ENCODE measurements at places on chromosomes 1 and 21.

GRCh38 chr1:197706601-197707000 is 68.7 kb downstream of the DENND1B start:
- DNase-seq, result no peak

- no peak for DNase-seq
Measured at GRCh38 chr1:40479156-40479555, 2.1 kb downstream of the ZFP69 start.

GRCh38 chr1:247228133-247228532 is 27.7 kb upstream of the VN1R5 start:
- no peak for DNase-seq

DNA sequence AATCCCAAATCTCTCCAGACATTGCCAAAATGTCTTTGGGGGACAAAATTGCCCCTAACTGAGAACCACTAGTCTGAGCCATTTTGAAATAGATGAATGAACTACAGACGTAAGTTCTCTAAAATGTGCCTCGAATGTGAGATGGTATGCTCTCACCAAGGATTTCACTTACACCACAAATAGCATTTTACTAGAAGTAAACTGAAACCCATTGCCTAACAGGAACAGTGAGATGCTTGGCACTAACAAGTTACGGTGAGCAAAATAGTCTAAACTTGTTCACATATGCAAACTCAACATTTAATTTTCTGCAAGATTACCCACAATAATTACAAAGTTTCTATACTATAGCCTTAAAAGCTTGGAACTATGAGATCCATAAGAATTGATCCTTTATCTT is 343.6 kb upstream of the ESRRG start:
- no peak for DNase-seq

- DNase-seq, result no peak
Measured at GRCh38 chr1:54497338-54497737, 50.7 kb upstream of the ACOT11 start.

- DNase-seq, result no peak
Measured at GRCh38 chr1:22471078-22471477, 19.4 kb downstream of the ZBTB40 start.

DNA sequence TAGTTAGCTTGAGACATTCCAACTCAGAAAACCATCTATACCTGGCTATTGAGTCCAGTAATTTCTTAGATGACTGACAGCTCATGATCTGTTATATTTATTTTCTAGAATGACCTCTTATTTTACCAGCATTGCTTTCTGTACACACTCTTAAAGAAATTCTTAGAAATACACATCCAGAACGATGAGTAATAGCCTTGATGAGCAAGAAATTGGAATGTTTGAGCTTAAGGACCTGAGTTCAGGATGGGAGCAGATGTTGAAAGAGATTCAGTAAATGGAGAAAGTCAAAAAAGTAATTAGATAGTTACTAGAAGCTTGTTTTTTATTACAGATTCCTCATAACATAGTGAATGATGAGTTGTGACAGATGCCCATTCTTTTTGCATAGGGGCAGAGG is 11.7 kb downstream of the PYHIN1 start:
- DNase-seq, result no peak

DNA sequence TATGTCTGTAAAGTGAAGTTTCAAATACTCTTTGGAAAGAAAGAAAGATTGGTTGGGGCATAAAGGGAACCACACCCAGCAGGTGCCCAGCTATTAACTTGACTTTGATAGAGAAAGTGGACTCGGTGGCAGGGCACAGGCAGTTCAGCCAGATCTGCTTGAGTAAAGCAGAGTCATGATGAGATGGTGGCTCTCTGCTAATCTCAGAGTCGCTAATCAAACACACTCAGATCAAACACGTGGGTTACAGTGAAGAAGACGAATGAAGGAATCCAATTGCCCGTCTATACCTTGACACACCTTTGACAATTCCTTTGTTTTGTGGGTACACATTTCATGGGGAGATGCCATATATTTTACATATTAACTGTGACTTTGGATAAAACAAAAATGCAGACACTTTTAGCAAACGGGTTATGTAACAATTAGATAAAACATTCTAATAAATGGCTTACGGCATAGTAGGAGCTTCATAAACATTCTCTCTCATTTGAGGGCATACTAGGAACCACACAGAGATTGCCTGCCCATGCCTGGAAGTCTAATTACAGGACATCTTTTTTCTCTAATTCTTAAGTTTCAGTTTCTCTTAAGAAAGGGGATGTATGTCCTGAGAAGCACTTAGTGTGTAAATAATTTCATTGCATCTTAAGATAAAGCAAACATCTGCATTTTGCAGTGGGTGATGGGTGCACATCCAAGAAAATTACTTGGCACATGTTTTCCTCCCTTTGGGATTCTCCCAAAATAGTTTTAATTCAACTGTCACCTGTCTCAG is 7.2 kb downstream of the CBR1 start:
- DNase-seq, result no peak

DNA sequence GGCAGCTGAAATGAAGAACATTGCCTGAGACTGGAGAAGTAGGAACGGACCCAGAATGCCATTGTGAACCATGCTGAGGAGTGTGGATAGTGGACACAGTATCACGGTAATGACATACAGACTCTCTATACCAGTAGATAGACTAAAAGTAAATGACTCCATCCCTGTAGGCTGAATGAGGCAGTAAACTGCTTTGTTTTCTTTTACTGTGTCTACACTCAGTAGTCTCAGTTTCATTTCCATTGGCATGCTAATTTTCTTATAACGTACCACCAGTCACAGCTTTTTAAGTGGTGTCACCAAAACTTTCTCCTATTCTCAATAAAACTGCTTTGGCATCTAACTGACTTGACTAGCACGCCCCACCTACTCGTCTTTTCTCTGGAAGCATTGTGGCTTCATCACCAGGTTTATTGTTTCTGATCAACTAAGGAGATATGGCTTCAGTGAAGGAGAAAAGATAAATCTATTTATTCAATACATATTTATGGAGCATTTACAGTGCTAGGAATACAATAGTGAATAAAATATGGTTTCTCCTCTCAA is 8.4 kb upstream of the ZNF697 start:
- DNase-seq, result no peak

DNA sequence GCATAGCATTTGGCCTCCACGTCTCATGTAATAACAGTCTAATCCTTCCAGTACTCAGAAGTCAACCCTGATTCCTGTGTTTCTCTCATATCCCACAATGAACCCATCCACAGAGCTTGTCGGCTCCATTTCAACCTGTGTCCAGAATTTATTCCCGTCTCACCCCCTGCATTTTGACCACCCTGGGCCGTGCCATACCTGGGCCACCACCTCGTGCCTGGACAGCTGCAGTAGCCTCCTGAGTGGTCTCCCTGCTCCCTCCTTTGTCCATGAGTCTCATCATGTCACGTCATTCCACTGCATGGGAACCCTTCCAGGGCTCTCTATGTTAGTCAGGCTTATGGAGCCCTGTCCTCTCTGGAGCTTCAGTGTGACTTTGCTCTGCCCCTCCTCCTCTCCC is 670.6 kb downstream of the PTPRU start:
- no peak for DNase-seq

DNA sequence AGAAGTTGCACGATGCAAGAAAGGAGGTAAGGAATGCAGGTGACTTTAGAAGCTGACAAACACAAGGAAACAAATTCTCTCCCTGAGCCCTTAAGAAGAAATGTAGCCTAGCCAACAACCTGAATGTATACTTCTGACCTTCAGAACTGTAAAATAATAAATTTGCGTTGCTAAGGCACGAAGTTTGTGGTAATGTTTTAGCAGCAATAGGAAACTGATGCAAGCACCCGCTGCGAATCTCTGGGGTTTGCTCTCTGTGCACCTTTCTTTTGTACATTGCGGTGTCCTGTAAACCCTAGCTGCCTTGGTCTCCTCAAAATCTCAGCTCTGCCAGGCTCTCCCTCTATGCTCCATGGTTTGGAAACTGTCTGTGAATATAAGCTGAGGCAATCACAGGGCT is 15.1 kb downstream of the CD53 start:
- no peak for DNase-seq

DNA sequence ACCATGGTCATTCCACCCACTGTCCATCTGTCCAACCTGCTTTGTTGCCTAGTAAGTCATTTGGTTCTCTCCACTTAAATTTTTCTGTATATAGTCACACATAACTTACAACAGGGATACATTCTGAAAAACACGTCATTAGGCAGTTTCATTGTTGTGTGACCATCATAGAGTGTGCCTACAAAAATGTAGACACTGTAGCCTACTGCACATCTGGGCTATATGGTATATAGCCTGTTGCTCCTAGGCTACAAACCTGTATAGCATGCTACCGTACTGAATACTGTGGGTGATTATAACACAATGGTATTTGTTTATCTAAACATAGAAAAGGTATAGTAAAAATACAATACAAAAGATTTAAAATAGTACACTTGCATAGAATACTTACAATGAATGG is 10.0 kb upstream of the NPL start:
- no peak for DNase-seq

DNA sequence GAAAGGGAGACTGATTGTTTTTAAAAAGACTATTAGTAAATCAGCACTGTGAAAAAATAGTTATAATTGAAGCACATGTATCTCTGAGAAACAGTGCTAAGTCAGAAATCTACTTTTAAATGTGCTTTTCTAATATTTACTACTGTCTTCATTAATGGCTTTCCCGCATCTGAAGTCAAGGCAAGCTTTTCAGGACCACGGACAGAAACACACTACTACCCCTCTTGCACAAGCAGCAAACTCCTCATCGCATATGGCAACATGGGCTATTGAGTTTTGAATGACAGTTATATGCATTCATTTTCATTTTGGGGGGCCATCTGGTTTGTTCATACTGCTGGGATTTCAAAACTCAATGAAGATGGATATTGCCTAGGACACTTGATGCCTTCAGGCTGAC is 433.4 kb upstream of the CAMK1G start:
- no peak for DNase-seq

DNA sequence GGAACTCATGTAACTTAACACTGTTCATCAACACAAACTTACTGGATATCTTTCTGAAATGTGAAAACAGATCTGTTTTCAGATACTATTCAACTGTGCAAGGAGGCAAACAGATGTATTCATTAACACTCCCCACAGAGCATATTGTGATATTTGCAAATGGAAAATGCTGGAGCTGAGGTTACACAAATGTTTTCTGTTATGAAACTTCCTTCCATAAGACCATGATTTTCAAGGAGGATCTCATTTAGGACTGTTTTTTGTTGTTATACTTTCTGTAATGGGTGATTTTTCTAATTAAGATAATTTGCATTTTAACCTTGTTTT is 56.1 kb downstream of the GABPA start:
- DNase-seq, result no peak

DNA sequence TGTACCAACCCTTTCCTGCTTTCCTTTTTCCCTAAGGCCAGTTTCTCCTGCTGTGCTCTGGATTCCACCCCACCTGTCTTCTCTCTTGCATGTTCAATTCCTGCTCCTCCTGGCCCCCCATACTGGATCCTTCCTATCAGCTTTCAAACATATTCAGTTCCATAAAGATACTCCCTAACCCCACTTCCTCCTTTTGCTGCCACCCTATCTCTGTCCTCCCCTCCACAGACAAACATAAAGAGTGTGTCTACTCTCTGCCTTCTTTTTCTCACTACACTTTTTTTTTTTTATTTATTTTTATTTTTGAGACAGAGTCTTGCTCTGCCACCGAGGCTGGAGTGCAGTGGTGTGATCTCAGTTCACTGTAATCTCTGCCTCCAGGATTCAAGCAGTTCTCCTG is 16.9 kb upstream of the RPF1 start:
- DNase-seq, result no peak

- no peak for DNase-seq
Measured at GRCh38 chr1:13829152-13829769, 129.3 kb downstream of the PRDM2 start.

DNA sequence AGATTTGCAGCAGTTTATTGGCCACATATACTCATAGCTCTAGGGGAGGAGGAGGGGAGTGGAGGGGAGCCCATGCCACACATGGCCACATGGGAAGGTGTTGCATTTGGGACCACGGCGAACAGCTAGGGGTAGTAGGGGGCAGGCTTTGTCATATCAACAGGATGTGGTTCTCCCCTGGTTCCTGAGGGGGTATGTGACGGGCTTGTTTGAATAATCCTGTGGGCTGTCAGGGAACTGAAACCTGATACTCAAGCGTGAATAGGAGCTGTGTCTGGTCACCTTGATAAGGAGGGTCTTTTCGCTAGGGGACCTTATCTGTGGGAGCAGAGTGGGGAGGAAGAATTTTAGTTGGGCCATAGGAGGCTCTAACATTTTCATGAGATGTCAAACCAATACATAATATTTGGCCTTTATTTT is 264.7 kb downstream of the CTH start:
- DNase-seq, result no peak

DNA sequence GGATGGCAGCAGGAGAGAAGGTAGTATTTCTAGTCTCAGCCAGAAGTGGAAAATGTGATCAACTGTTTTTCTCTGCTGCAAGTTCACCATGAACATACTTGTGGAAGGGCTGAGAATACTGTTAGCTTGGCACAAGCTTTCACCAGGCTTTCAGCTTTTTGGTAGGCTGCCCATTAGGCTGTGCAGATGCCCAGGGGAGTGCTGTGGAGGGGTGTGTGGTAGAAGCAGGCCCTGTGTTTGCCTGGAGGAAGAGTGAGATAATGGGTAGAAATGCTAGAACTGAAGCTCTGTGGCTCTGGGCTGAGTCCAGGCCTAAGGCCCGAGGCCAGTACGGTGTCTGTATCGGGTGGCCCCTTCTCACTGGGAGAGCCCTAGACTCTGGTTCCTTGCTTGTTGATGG is 9.8 kb downstream of the DNAJC6 start:
- no peak for DNase-seq

DNA sequence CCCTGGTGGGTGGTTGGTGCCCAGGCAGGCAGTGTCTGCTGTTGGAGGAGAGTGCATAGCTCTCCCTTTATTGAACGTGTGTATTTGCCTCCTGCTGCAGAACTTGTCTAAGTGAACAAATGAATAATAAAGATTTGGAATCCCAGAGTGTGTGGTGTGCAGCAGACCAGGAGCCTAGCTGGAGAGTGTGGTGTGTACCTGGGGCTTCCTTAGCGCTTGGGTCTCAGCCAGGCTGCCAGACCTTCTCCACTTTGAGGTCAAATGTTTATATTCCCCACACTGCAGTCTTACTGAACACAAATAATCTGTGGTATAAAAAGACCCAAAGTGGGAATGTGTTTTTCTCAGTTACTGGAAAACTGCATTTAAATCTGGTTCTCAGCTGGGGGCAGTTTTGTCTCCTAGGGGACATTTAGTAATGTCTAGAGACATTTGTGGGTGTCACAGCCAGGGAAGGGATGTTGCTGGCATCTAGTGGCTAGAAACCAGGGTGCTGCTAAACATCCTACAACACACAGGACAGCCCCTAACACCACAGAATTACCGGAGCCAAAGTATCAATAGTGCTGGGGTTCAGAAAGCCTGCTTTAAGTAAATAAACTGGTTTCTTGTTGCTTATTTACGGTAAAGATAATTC is 23.6 kb downstream of the SLC37A1 start:
- no peak for DNase-seq

GRCh38 chr1:59013928-59014279 is 230.1 kb upstream of the JUN start:
- DNase-seq, result no peak

- DNase-seq, result no peak
Measured at GRCh38 chr1:2503554-2504224, 22.7 kb downstream of the PANK4 start.

GRCh38 chr1:247440001-247440620 is 17.8 kb downstream of the OR2B11 start:
- no peak for DNase-seq

GRCh38 chr1:56758794-56759193 is 60.4 kb downstream of the FYB2 start:
- DNase-seq, result no peak

- no peak for DNase-seq
Measured at GRCh38 chr1:161096015-161096414, 2.1 kb upstream of the KLHDC9 start.

All from cortex of kidney (tissue), 1 donor.